ENCODE measurements at places on chromosomes 7 and 10.

GRCh38 chr7:55483046-55483445, 89.3 kb downstream of the VOPP1 start:
- no peak for DNase-seq

DNA sequence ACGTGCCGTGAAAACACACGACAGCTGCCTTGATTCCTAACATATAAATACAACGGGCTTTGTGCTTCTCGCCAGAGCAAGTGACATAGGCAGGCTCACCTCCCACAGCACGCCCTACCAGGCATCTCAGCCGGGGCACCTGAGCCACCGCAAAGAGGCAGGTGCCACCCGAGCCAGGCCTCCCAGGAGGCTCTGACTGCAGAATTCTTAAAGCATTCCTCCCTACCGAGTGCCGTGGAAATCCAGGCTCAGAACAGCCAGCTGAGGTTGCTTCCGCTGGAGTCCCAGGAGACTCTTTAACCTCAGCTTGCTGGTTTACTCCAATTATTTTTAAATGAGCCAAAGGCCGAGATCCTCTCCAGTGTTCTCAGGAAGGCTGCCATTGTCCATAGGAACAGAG, 206.5 kb downstream of the USP6NL start:
- DNase-seq: no peak

DNA sequence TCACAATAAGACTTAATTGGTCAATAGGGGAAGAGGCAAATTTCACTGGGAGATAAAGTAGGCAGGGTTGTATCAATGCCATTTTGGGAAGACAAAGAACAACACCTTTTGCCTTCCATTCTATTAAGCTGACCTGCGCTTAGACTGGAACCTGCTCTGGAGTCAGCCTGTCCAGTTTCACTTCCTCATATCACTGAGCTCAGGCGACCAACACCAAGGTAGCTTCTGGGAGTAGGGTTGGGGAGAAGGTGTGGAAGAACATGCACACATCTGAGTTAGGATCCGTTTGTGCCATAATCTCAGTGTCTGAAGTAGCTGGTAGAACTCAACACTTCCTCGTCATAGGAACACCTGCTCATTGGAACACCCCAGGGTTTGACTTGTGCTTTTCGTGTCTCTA, 527.4 kb upstream of the IGFBP3 start:
- DNase-seq: no peak

DNA sequence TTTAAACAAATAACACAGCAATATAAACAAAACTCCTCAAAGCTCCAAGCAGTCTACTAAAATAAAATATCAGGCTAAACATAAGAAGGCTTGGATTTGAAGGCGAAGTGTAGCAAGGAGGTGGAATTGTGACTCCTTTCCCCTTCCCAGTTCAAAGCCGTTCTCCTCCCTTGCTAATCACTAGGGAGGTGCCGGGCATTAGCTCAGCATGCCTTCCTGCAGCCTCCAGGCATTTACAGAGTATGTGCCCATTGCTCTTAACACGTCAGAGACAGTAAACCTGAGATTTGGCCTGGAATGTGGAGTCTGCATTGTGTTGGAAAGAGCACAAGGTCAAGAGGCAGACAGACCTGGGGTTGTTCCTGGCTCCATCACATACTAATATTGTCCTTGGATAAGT, 15.6 kb downstream of the CNNM1 start:
- no peak for DNase-seq

GRCh38 chr7:78473021-78473420, 674.4 kb downstream of the PHTF2 start:
- no peak for DNase-seq
